ENCODE measurements at places on chromosomes 13 and 19. TPM values are rescaled to one million over a fixed set of nuclear protein-coding genes. Genes with fewer than 3 reads are reported as not detected.

AZU1 gene
- total RNA-seq, result 6.4 TPM

PGLYRP2 gene
- not detected for total RNA-seq

CEACAM6 gene
- total RNA-seq, result not detected

SYT5 gene
- 0.47 TPM for total RNA-seq

EPS8L1 gene
- total RNA-seq, result 375 TPM

PLPPR2 gene
- total RNA-seq, result 18.9 TPM

ZNF418 gene
- total RNA-seq, result 21.0 TPM

SIGLEC12 gene
- total RNA-seq, result not detected

ZNF665 gene
- 9.8 TPM for total RNA-seq

PPFIA3 gene
- total RNA-seq, result 9.9 TPM

GRCh38 chr13:98722958-98723357, 29.5 kb downstream of the SLC15A1 start:
- H3K4me3 ChIP-seq, result no peak overlapping the region
- no peaks in the 10 kb centered on the region for H3K36me3 ChIP-seq
- H3K27me3 ChIP-seq, result no peaks in the 10 kb centered on the region
- H3K27ac ChIP-seq, result no peak overlapping the region
- DNase-seq, result no peak

DNA sequence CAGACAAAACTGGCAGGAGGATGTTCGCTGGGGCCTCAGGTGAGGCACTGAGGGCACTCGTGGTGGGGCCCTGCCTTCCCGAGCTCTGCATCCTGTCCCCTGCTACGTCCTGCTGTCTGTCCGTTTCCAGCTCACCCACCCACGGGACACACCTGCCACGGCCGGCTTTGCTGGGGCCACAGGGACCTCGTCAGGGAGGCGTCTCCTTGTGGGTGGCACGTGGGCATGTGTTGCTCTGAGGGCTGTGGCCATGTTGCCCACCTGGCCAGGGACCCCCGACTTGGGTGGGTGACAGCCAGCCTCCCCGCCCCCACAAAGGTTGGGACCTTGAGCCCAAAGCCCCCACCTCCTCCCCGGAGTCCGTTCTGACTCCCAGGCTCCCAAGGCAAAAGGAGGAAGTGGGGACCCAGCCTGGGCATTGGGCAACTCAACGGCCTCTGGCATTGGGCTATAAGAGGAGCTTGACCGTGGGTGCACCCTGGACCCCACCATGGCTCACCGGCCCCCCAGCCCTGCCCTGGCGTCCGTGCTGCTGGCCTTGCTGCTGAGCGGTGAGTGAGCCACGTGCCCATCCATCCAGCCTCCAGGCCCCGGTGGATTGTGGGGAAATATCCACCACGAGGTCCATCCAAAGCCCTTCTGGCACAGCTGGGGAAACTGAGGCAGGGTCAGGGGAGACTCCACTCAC, at the start of gene PRTN3:
PRTN3 (plus strand) TSS at position 481 of the 688 bp plus-strand sequence; CDS start at position 491, 10 bp downstream.
- no peak for DNase-seq
- peaks cover 29% of the 10 kb centered on the region for H3K27me3 ChIP-seq

DNA sequence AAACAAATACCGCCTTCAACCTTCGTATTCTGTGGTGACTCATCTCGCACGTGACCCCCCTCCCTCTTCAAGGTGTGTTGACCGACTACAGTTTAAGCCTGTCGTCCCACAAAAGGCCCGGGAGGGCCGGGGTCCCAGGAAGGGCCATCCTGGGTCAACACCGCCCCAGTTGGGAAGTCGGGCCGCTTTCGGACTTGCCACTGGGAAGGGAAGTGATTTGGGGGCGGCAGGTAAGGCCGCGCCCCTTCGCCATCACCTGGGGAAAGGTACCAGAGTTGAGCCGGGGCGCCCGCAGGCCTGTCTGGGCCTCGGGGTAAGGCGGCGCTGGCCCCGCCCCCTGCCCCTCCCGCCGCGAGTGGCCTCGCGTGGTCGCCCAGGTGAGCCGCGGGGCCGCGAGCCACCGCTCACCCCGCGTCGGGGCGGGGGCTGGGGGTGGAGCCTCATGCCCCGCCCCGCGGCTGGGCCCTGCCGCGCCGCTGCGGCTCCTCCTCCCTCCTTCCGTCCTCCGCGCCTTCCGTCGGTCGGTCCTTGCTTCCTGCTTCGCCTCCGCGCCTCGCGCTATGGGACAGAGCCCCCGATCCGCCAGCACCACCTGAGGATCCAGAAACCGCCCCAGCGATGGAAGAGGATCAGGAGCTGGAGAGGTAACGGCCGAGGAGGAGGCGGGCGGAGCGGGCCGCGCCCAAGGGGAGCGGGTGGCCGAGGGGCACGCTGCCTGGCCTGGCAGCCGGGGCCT, at the start of gene POLR1D:
POLR1D (plus strand) TSS at position 527 of the 736 bp plus-strand sequence; CDS start at position 619, 92 bp downstream.
- peak within 1 kb of the TSS; percentile 94 for H3K4me3 ChIP-seq
- H3K4me1 ChIP-seq, result peaks cover 49% of the 10 kb centered on the region
- peak; percentile 76 for DNase-seq
- H3K27ac ChIP-seq, result peak within 1 kb of the TSS; percentile 98
- no peaks in the 10 kb centered on the region for H3K27me3 ChIP-seq

- peaks cover 8% of the 10 kb centered on the region for H3K27me3 ChIP-seq
- H3K27ac ChIP-seq, result no peak overlapping the region
- no peak for DNase-seq
- H3K36me3 ChIP-seq, result peaks cover 6% of the 10 kb centered on the region
- peaks cover 17% of the 10 kb centered on the region for H3K4me1 ChIP-seq
- H3K4me3 ChIP-seq, result peak overlapping the region; percentile 32
Measured at GRCh38 chr13:50801087-50801931, 42.2 kb downstream of the DLEU7 start.

DNA sequence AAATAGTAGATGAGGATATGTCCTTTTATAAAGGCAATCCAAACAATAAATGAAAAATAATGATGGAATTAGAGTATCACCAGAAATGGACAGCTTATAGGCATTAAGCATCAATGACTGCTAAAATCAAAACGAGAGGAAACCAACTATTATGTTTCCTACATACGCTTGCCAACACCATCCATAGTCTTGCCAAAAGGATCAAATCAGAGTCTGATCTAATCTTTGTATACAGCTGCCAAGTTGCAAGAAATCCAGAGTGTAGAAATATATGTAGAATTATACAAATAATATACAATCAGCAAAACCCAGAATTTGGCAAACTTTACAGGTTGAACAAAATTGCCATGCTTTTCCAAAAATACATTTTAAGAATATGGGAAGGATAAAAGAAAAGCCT, 1661.6 kb downstream of the SLITRK1 start:
- DNase-seq, result no peak
- no peaks in the 10 kb centered on the region for H3K36me3 ChIP-seq
- H3K27ac ChIP-seq, result no peak overlapping the region
- no peaks in the 10 kb centered on the region for H3K27me3 ChIP-seq
- H3K4me3 ChIP-seq, result no peak overlapping the region

- H3K36me3 ChIP-seq, result no peaks in the 10 kb centered on the region
- DNase-seq, result no peak
- H3K27ac ChIP-seq, result no peak overlapping the region
- H3K4me1 ChIP-seq, result peaks cover 17% of the 10 kb centered on the region
Measured at GRCh38 chr13:30196025-30196424, 111.3 kb downstream of the KATNAL1 start.

DNA sequence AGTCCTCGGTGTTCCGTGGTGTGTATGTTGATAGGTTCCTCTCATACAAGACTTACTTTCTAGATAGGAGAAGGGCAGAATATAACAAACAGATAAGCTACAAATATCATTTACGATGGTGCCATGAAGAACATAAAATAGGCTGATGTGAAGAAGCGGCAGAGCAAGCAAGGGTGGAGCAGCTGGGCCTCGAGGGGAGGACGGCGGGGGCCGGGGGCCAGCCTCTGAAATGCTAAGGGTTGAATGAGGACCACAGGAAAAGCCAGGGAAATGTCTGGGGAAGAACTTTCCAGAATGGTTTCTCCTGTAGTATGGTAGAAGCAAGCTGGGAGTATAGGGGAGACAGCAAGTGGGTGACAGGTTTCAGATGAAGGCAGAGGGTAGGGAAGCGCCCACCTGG, 529.5 kb downstream of the LIG4 start:
- peaks cover 7% of the 10 kb centered on the region for H3K27me3 ChIP-seq
- H3K27ac ChIP-seq, result no peak overlapping the region

- H3K4me3 ChIP-seq, result no peak overlapping the region
- peaks cover 22% of the 10 kb centered on the region for H3K4me1 ChIP-seq
- H3K36me3 ChIP-seq, result peaks cover 16% of the 10 kb centered on the region
- H3K27me3 ChIP-seq, result no peaks in the 10 kb centered on the region
- peak overlapping the region; percentile 94 for H3K27ac ChIP-seq
Measured at GRCh38 chr19:46133101-46133627, 8.7 kb upstream of the IGFL3 start.

DNA sequence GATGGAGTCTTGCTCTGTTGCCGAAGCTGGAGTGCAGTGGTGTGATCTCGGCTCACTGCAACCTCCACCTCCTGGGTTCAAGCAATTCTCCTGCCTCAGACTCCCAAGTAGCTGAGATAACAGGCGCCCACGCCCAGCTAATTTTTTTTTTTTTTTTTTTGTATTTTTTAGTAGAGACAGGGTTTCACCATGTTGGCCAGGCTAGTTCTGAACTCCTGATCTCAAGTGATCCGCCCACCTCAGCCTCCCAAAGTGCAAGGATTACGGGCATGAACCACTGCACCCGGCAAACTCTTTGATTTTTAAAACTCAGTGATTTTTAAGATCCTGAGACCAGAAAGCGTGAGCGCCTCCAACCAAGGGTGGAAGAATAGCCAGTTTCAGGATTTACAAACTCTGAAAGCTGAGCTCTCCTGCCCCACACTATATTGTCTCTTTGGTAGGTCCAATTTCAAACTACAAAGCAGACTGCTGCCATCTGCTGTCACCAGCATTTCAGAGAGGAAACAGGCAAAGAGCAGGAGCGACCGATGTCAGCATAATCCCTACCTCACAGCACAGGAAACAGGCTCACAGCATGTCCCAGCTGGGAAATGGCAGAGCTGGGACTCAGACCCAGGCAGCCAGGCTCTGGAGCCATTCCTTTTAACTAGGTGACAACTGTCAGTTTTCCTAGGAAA, 9.2 kb downstream of the NOSIP start:
- no peak overlapping the region for H3K27ac ChIP-seq
- H3K27me3 ChIP-seq, result no peaks in the 10 kb centered on the region
- peaks cover 3% of the 10 kb centered on the region for H3K36me3 ChIP-seq
- DNase-seq, result no peak
- peaks cover 8% of the 10 kb centered on the region for H3K4me1 ChIP-seq

DNA sequence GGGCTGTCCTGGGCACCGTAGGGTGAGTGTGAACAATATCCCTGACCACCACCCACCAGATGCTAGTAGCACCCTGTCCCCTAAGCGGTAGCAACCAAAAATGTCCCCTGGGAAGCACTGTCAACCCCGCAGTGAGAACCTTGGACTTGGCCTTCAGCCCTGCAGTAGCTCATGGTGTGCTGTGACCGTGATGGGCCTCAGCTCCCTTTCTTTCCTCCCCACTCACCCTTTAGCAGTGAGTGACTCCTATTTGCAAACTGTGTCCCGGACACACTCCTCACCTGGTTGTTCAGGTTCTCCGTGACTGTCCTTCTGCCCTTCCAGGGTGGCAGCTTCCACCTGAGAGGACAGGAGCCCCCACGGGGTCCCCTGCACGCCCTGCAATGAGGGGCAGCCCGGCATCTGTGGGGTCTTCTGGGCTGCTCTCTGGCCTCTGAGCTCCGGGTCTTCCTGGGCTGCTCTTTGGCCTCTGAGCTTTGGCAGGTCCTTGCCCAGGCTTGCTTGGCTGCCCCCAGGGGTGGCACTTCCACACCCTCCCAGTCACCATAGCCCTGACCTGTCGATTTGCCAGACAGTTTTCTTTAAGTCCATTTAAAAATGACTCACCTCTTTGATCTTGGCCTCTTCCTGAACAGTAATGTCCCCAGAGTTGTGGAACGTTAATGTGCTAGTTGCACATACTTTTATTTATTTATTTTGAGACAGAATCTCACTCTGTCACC, 3.8 kb downstream of the KDM4B start:
- H3K4me3 ChIP-seq, result peak overlapping the region; percentile 31
- H3K27ac ChIP-seq, result peak overlapping the region; percentile 16
- peaks cover 51% of the 10 kb centered on the region for H3K4me1 ChIP-seq

DNA sequence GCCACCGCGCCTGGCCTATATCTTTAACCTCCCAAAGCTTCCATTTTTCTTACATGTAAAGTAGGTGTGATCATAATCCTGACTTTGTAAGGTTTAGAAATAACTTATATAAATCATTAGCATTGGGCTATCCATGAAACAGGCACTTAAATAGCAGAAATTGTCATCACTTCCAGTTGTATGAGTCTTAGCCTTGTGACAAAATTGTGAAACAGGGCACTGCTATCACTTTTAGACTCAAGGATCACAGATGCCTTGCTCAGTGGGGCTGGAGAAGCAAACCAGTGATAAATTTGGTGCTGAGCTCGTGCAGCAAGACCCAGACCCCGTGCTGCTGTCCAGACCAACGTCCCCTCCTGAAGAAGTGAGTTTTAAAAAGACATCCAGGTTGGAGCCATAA, 209.7 kb downstream of the KATNAL1 start:
- no peak overlapping the region for H3K4me3 ChIP-seq
- H3K36me3 ChIP-seq, result no peaks in the 10 kb centered on the region
- no peak overlapping the region for H3K27ac ChIP-seq
- peaks cover under 1% of the 10 kb centered on the region for H3K4me1 ChIP-seq

DNA sequence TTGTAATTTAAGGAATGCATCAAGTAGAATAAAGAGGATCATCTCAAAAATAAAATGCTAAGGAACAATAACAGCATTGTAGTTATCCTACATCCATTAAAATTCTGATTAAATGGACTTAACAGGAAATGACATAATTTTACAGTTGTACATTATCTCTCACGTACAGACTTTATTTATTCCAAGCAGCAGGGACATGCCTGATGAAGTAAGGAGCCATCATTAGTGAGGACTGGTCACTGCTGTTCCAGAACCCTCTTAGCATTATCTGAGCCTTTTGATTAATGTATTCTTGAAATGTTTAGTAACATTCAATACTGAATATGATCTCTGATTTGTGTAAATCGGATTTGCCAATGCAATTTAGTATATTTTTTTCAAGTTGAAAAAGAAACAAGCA, 516.1 kb downstream of the DACH1 start:
- peaks cover 5% of the 10 kb centered on the region for H3K36me3 ChIP-seq
- no peak overlapping the region for H3K4me3 ChIP-seq
- no peaks in the 10 kb centered on the region for H3K4me1 ChIP-seq
- no peak overlapping the region for H3K27ac ChIP-seq

DNA sequence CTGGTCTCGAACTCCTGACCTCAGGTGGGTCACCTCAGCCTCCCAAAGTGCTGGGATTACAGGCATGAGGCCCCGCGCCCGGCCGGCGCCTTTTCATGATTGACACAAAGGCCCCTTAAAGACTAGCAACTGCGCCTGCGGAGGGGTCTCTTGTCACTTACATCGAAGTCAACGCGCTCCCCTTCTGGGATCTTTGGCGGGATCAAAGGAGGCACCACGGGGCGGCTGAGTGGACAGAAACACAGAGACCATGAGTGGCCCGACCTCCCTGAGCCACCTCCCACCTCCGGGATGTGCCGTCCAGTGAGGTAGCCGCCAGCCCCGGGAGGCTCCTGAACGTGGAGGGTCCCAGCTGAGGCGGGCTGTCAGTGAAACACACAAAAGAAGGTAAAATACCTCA, 7.3 kb downstream of the TNNT1 start:
- peaks cover 6% of the 10 kb centered on the region for H3K4me1 ChIP-seq
- H3K36me3 ChIP-seq, result no peaks in the 10 kb centered on the region
- H3K27ac ChIP-seq, result no peak overlapping the region
- DNase-seq, result no peak
- no peak overlapping the region for H3K4me3 ChIP-seq
